ENCODE measurements at places on chromosomes 7 and 10.

GRCh38 chr10:105885495-105885894, 1244.4 kb downstream of the SORCS3 start:
- no peak for DNase-seq

- DNase-seq, result no peak
These were observed 74.3 kb upstream of the CSTF2T start for GRCh38 chr10:51773681-51774080.

DNA sequence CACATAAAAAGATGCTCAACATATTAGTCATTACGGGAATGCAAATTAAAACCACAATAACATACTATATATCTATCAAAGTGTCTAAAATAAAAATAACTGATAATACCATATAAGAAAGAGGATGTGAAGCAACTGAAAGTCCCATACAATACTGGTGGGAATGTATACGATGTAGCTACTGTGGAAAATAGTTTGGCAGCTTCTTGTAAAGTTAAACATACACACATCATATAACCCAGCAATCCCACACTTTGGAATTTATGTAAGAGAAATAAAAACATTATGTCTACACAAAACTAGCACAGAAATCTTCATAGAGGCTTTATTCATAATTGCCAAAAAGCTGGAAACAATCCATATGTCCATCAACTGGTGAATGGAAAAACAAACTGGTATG, 10.5 kb upstream of the COMMD3 start:
- DNase-seq, result no peak

- DNase-seq, result no peak
These were observed at the start of gene TFEC for GRCh38 chr7:116030651-116031276. TSS of gene TFEC (minus strand) at chr7:116030763. CDS start at chr7:115984441, 46,322 bp downstream.

DNA sequence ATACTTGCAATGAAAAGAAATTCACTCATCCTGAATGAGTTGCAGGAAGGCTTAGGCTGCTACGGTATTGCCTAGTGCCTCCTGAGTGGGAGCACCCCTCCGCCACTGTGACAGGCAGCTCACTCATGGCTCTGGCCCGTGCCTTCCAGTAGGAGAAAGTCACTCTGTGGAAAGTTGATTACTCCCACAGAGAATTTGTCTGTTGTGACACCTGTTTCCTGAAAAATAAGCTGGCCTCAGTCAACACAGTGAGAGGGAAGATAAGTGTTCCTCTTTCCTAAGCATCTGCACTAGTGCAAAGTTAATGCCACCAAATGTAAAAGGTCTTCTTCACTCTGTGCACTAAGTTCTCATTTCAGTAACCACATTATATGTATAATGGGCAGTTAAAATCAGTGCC, 158.8 kb upstream of the INHBA start:
- no peak for DNase-seq

GRCh38 chr7:15558756-15559155, 3.1 kb downstream of the AGMO start:
- DNase-seq, result no peak

- DNase-seq, result no peak
These were observed 202.2 kb downstream of the VTI1A start for GRCh38 chr10:112649006-112649821.

- peak; percentile 49 for DNase-seq
These were observed 583.1 kb upstream of the LRRN3 start for GRCh38 chr7:110507832-110508231.

DNA sequence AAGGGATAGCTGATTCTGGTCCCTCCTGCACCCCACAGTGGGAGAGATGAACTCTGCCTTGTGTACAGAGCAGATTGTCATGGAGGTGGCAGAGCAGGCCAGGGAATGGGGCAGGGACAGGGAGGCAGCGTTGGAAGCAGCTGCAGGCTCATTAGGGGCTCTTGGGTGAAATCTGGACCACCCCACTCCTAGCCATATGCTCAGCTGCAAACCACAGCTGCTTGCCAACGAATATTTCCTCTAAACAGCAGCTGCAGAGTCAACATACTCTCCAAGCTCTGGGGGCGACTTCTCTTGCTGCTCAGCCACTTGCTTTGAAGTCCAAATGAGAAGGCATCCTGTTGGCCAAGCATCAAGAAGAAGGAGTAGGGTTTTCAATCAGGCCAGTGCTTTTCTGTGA, 302.3 kb upstream of the AUTS2 start:
- DNase-seq, result no peak

- DNase-seq, result no peak
These were observed 566.9 kb downstream of the DNAJB6 start for GRCh38 chr7:157903710-157904109.
